ENCODE measurements at places on chromosomes 5 and 9. TPM values are rescaled to one million over a fixed set of nuclear protein-coding genes. Genes with fewer than 3 reads are reported as not detected.

DNA sequence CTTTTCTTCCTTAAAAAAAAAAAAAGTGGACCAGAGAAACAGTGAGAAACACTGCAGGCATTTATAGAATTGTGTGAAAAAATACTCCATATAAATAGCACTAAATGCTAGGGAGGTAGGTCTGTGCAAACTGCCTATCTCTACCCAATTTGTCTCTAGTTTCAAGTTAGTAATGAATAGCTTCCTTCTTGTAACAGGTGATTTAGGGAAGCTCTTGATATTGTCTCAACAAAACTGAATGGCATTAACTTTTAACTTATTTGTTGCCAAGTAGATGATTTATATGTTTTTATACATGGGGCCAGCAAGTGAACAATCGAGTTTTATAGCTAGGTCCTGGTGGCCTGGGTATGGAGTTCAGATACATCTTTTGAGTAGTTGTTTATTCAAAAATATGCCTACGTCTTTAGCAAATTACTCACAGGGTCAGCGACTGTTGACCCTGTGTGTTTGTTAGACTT, 283.6 kb downstream of the NR3C1 start:
- DNase-seq: no peak

The TMEM252 gene
- not detected for total RNA-seq

DNA sequence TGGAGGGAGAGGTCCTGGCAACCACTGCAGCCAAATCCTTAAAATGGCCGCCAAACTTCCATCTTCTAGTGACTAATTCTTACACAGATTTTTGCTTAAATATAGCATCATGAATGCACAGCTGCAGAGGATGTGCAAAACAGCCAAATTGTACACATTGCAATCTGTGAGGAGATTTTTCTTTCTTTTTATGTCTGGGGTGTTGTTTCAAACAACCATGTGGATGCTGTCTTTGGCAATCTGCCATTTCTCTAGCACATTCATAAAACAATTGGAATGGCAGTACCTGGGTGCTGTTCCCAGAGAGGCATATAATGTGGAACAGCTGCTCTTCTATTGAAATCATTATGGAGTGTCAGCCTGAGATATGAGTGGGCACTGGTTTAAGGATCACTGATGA, 1082.9 kb upstream of the SEMA6A start:
- no peak for DNase-seq

- DNase-seq: no peak
These were observed 21.5 kb downstream of the TNFSF8 start for GRCh38 chr9:114908805-114909448.

The GZMA gene
- total RNA-seq: 5.4 TPM

- no peak for DNase-seq
These were observed 4.1 kb upstream of the CAVIN4 start for GRCh38 chr9:100573655-100574260.

The CNTNAP3B gene
- 2.6 TPM for total RNA-seq

GRCh38 chr9:130579738-130580463, 524 bp downstream of the FUBP3 start:
- DNase-seq: no peak

DNA sequence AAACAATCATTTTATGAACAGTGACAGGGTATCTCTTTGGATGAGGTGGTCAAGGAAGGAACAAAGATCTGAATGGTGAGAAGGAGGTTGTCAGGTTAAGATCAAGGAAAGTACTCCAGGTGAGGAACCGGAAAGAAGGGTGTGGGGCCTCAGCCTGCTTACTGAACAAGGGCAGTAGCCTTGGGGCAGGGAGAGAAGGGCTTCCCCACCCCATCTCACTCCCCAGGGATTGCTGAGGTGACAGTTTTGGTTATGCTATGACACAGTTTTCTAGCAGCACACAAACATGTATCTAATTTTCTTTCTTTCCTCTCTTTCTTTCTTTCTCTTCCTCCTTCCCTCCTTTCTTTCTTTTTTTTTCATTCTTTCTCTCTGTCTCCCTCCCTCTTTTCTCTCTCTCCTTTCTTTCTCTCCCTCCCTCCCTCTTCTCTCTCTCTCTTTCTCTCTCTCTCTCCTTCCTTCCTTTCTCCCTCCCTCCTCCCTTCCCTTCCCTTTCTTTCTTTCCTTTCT, 4.1 kb upstream of the HDHD3 start:
- DNase-seq: no peak

Measured in mucosa of gallbladder (tissue), 1 donor.